Stimulated activated CD4-positive, alpha-beta T cell treated with anti-CD3 and anti-CD28 coated beads, TNF-alpha, amount 100 ng/mL, for 4 hours (primary cell): ENCODE measurements at places on chromosomes 1 and 21.

DNA sequence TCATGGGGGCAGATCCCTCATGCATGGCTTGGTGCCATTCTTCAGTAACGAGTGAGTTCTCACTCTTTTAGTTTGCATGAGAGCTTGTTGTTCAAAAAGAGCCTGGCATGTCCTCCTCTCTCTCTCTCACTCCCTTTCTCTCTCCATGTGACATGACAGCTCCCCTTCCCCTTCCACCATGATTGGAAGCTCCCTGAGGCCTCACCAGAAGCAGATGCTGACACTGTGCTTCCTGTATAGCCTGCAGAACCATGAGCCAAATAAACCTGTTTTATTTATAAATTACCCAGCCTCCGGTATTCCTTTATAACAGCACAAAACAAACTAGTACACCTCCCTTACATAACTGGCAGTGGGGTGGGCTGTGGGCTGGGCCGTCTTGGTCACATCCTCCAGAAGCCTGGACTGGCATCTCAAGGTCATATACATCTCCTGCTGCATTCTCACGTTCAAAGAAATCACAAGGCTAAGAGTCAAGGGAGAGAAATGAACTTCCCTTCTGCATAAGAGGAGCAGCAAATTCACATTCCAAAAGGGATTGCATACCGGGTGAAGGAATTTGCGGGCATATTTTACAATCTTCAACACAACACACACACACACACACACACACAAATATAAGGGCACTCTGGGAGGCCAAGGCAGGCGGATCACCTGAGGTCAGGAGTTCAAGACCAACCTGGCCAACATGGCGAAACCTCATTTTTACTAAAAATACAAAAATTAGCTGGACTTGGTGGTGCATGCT, 2.3 kb upstream of the CCSAP start:
- no peak for DNase-seq

DNA sequence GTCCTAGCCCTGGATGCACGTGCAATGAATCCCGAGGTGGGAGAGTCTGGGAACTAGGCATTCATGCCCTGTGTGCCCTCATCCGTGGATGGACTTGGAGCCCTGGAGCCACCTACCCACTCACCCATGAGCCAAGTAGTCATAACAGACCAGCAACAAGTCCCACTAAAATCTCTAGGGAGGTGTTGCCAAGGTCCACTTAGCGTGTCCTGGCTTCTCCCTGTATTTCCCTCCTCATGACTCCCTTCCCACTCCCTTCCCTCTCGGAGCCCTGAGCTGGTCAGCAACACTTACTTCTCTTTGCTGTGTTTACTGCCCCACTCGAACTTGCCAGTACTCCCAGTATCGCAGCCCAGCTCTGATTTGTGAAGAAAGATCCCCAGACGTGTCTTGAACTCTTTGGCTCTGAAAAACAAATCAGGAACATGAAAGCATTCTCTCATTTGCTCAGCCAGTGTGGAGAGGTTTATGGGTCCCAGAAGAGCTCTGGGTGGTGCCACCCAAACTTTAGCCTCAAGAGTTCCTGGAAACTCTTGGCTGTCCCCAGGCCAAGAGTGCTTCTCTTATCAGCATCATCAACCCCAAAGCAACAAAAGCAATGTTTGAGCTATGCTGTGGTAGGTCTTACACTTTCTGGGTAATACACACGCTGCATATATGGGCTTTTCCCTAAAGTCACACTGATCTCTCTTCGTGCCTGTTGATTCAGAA, 1.1 kb downstream of the RGS16 start:
- DNase-seq, result no peak

DNA sequence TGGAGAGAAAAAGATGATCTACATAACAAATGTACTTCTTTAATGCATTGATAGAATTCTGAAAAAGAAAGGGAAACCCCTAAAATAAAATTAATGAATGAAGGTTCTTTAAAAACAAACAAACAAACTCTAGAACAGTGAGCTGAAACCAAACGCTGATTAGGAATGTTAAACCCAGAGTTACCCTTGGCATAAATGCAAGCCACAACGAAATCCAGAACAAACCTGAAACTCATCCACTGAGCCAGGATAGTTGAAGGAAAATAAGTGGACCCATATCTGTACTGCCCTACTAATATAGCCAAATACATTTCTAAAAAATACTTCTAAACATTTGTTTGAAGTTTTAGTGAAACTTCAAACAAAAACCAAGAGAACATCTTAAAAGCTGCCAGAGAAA, 505.3 kb downstream of the TTLL7 start:
- no peak for DNase-seq

DNA sequence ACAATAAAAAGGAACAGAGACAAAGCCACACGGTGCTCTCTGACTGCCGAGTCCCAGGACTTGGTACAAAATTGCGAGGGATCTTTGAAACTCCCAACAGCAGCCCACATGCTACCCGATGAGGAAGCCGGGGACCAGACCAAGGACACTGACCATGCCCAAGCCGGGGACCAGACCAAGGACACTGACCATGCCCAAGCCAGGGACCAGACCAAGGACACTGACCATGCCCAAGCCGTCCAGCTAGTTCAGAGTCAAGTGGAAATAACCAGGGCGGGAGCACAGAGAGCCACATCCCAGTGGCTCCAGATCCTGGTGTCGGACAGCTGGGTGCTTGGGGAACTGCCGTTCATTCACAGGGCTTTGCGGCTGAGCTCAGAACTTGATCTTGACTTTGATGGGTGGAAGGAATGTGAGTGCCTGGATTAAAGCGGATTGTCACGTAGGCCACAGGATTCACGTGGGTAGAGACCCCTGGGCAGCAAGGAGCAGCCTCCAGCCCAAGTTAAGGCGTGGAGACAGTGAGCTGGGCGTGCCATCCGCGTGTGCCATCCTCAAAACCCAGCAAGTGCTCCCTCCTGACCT, 16.5 kb upstream of the TRAPPC10 start:
- no peak for DNase-seq

DNA sequence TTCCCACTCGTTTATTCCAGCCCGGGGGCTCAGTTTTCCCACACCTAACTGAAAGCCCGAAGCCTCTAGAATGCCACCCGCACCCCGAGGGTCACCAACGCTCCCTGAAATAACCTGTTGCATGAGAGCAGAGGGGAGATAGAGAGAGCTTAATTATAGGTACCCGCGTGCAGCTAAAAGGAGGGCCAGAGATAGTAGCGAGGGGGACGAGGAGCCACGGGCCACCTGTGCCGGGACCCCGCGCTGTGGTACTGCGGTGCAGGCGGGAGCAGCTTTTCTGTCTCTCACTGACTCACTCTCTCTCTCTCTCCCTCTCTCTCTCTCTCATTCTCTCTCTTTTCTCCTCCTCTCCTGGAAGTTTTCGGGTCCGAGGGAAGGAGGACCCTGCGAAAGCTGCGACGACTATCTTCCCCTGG, 716 bp downstream of the OLIG2 start:
- no peak for DNase-seq

- DNase-seq, result no peak
Measured at GRCh38 chr1:223299553-223299952, 64.4 kb downstream of the SUSD4 start.

GRCh38 chr1:102190429-102190828, 193.7 kb upstream of the OLFM3 start:
- DNase-seq, result no peak

- no peak for DNase-seq
Measured at GRCh38 chr21:16176570-16176969, 446.8 kb downstream of the USP25 start.

DNA sequence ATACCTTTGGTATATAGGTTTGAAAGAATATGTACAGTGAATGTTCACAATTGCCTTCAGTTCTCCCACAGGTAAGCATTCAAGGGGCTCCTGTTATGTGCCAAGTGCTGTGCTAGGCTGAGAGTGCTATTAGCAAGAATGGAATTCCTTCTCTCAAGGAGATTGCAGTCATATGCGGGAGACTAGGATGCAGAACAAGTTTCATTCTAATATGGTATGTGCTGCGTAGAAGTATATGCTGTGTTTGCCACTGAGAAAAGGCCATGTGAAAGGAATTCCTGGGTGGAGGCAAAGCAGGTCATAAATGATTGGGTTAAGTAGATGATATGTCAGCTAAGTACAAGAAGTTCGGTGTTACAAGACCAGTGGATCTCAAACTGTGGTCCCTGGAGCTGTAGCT, 303.0 kb downstream of the GPATCH2 start:
- DNase-seq, result no peak

GRCh38 chr1:153393926-153394325, 3.1 kb upstream of the S100A8 start:
- no peak for DNase-seq

DNA sequence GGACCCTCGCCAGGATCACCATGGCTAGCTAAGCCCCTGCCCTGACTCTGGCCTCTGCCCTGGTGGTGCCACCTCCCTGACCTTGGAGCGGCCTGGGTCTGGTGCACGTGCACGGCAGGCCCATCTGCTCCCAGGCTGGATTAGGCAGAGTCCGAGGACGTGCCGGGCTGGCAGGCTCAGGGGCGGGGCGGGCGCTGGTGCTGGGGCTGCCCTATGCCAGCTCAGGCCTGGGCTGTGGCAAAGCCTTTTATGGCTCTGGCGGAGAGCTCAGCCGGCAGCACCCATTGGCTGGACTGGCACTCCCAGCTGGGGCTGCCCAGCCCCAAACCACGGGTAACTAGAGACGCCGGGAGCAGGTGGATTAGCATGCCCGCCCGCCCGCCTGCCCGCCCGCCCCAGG, 17.1 kb upstream of the EDN2 start:
- DNase-seq, result no peak

- no peak for DNase-seq
Measured at GRCh38 chr21:36705679-36706481, 7.0 kb downstream of the SIM2 start.

DNA sequence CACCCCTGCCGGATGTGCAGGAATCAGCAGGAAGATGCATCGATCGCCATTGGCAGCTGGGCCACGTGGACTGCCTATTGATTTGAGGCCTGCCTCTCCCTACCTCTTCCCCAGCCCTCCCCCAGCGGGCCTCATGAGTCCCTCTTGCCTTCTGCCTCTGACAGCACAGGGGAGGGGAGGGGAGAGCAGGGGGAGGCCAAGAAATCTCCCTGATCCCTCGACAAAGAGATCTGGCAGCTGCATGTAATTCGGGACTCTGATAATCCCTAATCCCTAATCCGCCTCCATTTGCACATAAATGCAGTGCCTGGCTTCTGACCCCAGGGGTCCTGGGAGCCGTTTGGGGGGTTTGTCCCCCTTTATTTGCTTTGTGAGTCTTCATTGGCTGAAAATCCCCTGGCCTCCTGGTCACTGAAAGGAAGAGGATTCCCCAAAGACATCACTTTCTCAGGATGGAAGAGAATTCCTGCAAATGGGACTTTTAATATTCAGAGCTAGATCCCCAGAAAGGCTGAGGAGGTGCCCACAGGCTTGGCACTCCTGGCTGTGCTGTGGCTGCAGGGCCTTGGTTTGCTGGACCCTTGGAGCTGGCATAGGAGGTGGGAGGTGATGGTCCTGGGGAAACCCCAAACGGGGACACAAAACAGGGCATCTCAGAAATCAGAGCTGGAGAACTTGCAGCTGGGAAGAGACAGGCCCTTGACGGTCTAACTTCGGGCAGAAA, 239.4 kb upstream of the POU3F1 start:
- DNase-seq, result no peak

DNA sequence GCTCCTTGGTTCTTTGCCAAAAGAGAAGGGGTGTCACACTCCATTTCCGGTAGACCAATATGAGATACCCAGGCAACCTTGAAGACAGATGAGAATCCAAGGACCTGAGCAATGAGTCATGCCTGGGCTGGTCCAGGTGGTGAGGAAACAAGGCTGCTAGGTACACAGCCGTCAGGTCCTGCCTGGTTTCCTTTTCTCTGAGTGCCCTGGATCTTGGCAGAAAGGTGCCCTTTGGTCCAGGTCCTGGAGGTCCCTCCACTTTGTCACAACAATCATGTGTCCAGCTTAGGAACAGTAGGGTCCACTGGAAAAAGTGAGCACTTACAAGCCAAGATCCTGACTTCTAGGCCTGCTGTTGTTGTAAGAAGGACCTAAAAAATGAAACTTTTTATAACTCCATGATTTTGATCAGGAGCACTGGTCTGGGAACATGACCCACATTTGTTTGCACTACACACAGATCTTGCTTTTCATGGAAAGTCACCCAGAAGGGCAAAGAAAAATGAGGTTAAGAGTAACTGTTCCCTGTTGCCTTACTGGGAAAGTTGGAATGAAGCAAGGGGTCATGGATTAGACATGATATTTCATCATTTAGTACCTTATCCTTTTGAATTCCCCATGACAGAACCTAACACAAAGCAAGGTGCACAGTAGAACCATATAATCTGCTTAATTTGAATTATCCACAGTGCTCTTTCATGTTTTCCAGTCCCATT, 94.7 kb downstream of the PAPPA2 start:
- DNase-seq, result no peak
